ENCODE measurements at places on chromosomes 3 and 15.

DNA sequence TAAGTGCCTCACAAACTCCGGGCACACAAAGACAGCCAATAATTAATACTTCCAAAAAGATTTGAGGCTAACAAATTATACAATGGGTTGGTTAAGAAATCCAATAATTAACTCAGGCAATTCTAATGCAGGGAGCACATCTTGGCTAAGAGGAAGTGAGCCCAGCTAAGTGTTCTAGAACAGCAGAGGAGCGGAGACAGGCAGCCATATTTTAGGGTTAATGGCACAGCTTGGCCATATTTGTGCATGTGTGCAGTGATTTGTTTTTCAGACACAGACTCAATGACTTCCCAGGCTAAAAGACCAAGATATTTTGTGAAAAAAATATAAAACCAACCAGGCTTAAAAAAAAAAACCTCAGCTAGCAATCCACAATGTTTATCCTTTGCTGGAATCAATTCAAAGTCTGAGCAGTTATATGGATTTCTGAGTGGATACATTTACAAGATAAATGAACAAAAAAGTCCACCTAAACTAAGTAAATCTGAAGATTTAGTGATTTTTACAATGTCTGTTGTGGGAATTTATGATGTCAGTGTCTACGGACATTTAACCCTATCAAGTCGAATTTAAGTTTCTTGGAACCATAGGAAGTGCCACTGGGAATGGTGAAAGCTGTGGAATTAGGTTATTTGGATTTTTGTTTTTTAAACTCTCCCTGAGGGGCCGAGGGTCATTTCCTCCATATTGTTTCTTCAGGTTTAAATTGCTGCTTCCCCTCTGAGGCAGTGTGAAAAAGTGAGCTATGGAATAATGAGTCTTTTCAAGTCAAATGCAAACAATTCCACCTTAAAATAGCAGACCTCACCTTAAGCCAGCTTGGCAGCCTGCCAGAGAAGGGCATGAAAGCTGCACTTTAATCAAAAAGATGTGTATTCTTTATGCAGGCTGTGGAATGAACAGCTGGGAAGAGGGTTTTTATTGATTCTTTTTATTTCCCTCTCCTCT lies 413.7 kb upstream of the TBL1XR1 start:
- DNase-seq: peak; percentile 15

GRCh38 chr15:86399041-86399954 lies 319.6 kb downstream of the AGBL1 start:
- DNase-seq: no peak

- peak; percentile 27 for DNase-seq
Measured at GRCh38 chr3:52670621-52671521, 14.8 kb downstream of the PBRM1 start.

GRCh38 chr15:100311154-100311625 lies 30.6 kb downstream of the ADAMTS17 start:
- no peak for DNase-seq

DNA sequence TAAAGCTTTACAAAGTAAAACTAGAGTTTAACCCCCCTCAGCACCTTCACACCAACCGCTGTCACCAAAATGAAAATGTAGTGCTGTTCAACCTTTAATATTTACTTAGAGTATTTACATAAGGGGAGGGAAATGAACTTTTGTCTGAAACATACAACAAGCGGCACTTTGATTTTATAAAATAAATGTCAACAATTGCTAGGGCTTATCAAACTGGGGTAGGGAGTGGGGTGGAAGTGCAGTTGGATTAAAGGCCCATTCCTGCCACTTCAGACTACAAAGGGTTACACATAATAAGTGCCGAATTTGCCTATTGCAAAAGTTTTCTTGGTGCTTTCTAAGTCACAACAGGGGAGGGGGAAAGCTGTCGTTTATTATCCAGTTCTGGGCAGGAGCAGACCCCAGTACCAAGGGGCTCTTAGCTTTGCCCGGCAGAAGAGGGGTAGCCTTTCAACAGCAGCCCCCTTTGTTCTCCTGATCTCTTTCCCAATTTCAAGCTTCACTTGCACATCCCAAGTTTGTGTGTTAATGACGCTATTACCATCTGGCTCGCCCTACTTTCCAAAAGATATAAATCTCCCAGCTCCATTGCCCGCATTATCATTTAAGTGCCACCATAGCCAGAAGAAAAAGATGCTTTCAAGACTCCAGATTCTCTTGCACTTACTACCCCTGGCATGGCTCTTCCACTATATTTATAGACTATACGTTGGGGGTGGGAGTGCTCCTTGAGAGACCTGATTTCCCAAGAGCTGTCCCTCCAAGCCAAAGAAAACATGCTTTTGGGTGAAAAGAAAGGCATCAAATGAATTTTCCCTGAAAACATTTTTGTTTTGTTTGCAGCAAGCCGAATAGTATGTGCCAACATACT lies 17.0 kb downstream of the SOX2 start:
- DNase-seq: no peak

DNA sequence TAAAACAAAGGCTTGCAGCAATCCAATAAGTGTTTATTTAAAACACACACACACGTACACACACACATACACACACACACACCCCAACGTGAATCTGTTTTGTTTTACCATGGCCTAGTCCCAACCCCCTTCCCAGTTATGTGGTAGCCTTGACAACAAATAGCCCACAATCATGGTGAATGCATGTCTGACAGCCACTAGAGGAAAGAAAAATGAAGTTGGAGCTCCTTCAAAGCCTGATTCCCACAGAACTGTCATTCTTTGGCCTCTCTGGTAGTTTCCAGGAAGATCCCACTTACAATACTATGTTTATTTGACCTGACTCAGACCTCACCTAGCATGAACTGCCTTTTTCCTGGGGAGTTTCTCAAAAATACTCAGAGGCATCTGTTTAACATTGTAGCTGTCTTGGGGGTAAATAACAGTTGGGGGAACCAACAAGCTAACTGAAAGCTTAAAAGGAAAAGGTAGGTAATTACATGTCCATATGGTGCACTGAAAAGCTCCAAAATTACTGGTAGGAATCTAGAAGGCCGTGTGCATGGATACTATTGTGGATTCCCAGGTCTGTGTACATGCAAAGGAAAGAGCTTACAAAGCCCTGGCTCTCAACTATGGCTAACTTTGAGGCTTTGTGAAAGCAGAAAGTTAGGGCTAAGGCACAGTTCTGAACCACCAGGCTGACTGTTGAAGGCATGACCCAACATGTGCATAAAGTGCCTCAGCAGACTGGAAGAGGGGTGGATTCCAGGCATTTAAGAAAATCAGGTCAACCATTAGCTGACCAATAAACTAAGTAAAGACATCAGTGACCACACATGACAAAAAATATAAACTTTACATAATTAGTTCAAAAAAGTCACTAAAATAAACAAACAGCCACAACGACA lies 65.3 kb downstream of the FAIM start:
- DNase-seq: no peak

DNA sequence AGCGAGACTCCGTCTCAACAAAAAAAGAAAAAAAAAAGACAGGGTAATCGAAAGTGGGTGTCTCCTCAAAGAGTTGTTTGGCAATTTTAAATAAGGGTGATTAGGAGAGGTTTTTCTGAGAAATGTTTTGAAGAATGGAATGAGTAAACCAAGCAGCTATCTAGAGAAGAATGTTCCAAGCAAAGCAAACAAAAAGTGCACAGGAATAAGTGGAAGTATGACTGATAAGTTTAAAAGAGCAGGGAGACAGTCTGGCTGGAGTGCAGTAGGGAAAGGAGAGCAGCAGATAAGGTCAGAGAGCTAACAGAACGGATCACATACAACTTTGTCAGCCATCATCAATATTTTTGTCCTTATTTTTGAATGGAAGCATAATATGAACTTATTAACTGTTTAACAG lies 853.5 kb downstream of the TUSC7 start:
- no peak for DNase-seq

DNA sequence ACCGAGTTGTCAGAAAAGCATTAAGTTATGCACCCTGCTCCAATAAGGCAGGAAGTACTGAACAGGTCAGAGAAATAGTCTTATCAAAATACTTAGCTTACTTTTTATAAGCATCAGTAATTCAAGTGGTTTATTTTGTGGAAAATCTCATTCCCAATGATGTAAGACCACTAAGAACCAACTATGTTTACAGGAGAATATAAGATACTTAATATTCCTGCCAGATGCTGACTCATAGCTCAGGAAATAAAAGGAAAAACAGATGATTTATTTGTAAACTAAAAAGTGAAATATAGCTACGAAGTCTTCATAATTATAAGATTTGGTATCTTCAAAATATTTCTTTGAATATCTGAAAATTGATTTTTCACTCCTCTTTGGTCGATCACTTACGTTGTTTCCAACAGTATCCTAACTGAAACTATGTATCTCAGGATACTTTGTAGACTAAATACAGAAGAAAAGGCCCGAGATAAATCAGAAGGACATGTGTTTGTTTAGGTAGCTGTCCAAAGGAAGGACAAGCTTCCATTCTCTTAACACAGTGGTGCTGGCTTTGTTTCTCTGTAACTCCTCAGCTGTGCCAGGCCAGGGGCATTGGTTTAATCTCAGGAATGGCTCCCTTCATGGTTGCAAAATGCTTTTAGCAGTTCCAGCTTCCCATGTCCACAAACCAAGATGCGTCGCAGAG lies 295.8 kb downstream of the GBE1 start:
- DNase-seq: no peak

DNA sequence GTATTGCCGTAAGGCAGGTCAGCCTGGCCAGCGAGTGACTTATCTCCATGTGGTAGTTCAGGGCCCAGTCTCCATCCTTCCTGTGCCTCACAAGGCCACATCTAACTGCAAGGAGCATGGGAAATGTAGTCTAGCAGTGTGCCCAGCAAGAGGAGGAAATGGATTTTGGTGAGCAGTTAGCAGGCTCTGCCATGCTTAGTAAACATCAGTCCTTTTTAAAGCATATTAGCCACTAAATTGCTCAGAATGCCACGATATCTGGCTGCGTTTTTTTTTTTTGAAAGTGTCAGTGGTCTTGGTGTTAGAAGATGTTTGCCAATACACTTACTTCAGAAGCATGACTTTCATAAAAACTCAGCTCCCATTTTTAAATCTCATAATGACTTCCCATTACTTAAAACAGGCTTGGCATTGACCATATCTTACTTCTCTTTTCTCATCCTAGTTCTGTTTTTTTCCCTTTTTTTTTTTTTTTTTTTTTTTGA lies 470.2 kb upstream of the TPRG1 start:
- DNase-seq: no peak

DNA sequence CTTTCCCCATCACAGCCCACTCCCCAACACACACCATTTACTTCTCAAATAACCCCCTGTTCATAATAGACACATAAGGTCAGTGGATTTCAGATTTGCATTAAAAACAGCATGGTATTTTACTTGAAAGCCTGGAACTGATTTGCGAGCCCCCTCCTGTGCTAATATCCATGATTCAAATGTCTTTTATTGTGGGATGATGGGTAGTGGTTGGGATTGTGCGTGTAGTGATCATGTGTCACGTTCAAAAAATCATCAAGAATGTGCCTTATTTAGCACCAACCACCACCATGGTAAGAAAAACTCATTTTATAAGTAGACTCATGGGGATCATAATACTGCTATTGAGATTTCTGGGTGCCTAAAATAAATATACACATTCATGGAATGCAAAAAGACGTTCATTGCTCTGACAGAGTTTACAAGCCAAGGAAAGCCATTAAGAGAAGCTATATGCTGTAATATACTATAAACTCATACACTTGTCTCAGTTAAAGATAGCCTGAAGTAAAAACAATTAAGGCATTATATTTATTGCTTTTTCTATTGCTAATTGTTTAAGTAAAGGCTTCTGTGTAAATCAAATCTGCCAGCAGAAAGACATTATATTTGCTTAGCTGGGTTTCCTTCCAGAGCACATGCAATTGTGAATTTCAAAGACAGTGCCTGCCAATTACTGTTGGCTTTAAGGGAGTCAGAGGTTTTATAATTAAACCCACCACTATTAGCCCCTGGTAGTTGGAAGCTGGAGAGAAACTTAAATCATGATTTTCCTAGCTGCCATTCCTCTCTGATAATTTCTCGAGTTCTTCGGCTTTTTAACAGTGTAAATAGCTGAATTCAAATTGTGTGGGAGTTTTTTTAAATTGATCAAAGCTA lies 4.0 kb downstream of the TRAT1 start:
- DNase-seq: no peak

GRCh38 chr3:114308830-114309229 lies 15.0 kb downstream of the TIGIT start:
- DNase-seq: peak; percentile 83

GRCh38 chr15:89628806-89629715 lies 26.2 kb downstream of the KIF7 start:
- DNase-seq: no peak

GRCh38 chr3:149296972-149297371 lies 36.5 kb downstream of the TM4SF18 start:
- no peak for DNase-seq

- no peak for DNase-seq
Measured at GRCh38 chr3:169432708-169433432, 230.6 kb downstream of the MECOM start.

DNA sequence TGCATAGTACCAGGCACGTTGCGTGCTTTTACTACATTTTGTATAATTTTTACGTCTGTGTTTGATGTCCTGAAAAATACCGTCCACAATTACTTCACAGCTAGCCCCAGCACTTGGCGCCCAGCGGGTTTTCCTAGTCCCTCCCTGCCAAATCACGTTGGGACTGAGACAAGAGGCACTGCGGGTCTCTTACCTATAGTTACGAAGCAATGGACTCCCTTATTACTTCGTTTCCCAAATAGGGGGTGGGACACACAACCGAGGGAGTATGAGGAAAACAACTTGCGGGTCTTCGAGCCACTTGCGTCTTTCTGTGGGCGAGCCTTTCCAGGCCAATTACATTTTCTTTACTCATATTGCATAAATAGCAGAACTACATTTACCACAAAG lies 620 bp upstream of the CMSS1 start:
- no peak for DNase-seq

DNA sequence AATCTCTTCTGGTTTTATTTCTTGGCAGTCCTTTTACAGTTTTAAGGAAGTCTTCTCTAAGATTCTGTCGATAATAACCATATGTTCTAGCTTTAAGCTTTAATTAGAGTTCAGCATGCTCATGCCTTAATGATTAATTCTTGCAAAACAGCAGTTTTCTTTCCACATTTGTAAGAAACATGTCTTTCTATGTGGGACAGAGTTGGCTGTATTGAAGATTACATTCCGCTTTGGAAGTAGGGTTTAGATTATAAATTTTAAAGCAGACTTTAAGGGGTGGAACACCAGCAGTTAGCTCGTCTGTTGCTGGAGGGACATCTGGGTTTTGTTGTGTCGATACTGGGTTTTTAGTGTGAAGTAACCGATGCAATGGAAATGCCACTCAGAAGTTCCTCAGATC lies 35.3 kb downstream of the SQOR start:
- no peak for DNase-seq

GRCh38 chr15:40630313-40630712 lies 36.3 kb downstream of the KNL1 start:
- DNase-seq: no peak

GRCh38 chr3:129581623-129582022 lies 24.9 kb downstream of the PLXND1 start:
- no peak for DNase-seq

- DNase-seq: no peak
Measured at GRCh38 chr3:15368561-15369135, 36.3 kb upstream of the SH3BP5 start.
